Activated CD4-positive, alpha-beta T cell treated with anti-CD3 and anti-CD28 coated beads for 24 hours (primary cell): ENCODE measurements at places on chromosomes 4 and X.

DNA sequence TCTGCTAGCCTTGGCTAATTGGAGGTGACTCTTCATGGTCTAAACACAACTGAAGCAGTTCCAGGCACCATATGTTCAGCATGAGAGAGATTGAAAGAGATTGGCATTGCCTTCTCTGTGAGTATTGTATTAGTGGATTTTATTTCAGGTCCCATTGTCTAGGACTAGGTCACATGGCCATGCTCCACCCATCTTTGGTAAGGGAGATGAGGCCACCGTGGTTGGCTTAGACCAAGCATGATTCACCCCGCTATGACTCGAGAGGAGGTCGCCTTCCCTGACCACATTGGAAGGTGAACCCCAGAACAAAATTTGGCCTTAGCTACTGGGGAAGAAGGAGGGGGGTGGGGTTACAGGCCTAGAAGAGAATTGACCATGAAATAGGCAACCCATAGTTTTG is 109.9 kb upstream of the BCOR start:
- DNase-seq: no peak

- no peak for DNase-seq
Observed at GRCh38 chr4:152090543-152090942, 329.7 kb upstream of the GATB start.

DNA sequence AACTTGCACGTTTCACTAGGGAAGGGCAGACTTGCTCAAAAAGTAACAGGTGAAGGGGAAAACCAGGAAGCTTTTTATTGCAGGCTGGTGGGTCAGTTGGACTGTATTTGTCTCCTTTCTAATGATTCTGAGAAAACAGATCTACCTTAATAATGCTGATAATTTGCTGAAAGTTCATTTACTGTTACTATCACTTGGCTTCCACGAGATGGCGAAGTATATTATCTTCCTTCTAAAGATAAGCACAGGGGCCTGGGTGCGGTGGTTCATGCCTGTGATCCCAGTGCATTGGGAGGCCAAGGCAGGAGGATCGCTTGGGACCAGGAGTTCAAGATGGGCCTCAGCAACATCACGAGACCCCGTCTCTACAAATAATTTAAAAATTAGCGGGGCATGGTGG is 16.4 kb downstream of the CCKAR start:
- no peak for DNase-seq

DNA sequence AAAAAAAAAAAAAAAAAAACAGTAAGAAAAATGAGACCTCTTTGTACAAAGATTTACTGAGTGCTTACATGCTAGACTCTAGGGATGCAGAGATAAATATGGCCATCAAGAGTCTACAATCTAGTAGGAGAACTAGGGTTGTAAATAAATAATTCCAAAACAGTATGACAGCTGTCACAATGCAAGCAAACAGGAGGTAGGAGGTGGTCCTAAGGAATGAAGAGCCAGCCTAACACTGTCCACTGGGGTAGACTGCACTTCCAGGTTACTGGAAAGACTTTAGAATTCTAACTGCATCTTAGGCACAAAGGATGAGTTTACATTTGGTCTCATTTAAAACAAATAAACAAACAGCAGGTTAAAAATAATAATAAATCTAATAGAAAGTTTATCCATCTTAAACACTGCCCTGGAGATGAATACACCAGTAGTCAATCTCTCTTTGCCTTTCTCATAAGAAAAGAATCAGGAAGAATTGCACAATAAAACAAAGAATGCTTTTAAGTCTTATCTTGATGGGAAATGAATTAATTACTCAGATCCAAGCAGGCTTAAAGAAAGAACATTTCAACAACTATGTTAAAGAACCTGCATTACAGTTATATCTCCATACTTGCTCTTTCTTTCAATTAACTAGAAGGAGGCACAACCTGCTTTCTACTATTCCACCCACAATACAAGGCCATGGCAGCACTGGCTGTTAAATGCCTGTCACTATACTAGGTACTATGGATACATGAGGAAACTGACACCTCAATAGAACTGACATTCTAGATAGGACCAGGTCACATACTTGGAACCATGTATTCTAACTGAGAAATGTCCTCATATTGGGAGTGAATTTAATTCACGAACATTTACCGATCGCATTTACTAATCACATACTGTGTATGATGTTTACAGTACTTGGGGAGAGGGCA is 12.7 kb downstream of the ADGRA3 start:
- no peak for DNase-seq

DNA sequence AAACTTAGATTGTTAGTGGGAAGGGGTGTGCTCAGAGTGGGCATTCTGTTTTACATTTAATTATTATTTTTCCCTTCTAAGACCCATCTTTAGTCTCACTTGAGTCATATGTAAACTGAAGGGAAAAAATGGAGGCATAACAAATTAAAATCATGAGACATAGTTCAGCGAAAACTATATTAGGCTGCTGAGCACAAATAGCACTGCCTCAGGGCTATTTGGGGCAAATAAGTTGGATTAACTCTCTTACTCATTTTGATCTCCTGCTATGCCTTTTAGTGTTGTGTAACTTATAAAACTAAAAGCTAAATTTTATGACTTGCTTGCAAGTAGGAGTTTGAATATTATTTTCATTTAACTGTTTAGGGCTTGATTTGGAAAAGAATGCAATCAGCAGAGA is 1329.2 kb upstream of the PCDH7 start:
- DNase-seq: no peak
